ENCODE measurements at places on chromosomes 6 and 20.

GRCh38 chr20:21167261-21167660 is 41.4 kb downstream of the KIZ start:
- no peak for DNase-seq

DNA sequence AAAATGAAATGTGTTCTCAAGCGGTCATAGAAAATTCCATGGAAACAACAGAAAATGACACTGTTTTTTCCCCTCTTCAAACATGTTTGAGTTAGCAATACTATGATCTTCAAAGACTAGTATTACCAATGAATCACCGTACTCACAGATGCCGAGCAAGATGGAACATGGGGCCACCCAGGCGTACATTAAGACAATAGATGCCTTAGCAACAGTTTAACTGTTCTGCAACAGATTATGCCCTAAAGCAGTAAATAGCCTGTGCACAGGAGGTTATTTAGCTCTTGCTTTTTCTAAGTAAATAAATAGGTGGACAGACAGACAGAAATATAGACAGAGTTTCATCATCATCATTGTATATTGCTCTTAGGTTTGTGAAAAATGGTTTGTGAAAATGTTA is 284.0 kb upstream of the DEFB112 start:
- no peak for DNase-seq

DNA sequence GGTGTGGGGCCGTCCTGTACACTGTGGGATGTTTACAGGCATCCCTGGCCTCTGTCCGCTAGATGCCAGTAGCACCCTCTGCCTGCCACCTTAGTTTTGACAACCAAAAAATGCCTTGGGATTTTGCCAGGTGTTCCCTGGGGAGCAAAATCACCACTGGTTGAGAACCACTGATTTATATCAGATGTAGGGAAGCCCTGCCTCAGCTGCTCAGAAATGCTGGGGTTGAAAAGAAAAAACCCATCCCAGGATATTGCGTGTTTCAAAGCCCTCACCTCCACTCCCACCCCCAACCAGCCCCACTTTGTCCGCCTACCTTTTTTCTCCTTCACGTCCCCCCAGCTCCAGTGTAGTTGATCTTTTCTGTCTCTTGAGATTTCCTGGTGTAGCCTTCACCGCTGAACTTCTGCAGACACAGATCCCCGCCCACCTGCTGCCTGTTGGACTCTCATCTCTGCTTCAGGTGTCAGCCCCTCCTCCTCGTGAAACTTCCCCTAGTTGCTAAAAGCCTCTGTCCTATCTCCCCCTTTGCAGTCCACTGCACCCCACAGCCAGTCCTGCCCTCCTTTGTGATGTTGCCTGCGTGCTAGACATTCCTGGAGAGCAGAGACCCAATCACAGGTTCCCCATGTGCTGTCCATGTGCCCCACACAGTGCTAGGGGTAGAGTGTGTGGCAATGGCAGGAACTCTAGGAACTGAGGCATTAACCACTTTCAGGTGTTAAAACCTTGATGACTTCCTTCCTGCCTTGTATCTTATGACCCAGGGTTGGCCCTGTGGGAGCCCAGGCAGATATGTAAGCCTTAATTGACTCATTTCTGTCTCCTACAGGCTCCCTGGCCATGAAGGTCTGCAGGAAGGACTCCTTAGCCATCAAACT is 98.9 kb downstream of the TBC1D7 start:
- no peak for DNase-seq

- DNase-seq: no peak
These were observed 435.7 kb upstream of the FKBP1C start for GRCh38 chr6:62775427-62776022.

- DNase-seq: no peak
These were observed 6.4 kb upstream of the EXOC2 start for GRCh38 chr6:699319-699718.

GRCh38 chr6:124420116-124420840 is 542.0 kb upstream of the RNF217 start:
- DNase-seq: no peak

- DNase-seq: no peak
These were observed 124.8 kb downstream of the HIVEP1 start for GRCh38 chr6:12136905-12137304.

GRCh38 chr6:20349225-20349624 is 52.5 kb upstream of the E2F3 start:
- no peak for DNase-seq

GRCh38 chr6:123997223-123997622 is 193.6 kb downstream of the NKAIN2 start:
- DNase-seq: no peak

DNA sequence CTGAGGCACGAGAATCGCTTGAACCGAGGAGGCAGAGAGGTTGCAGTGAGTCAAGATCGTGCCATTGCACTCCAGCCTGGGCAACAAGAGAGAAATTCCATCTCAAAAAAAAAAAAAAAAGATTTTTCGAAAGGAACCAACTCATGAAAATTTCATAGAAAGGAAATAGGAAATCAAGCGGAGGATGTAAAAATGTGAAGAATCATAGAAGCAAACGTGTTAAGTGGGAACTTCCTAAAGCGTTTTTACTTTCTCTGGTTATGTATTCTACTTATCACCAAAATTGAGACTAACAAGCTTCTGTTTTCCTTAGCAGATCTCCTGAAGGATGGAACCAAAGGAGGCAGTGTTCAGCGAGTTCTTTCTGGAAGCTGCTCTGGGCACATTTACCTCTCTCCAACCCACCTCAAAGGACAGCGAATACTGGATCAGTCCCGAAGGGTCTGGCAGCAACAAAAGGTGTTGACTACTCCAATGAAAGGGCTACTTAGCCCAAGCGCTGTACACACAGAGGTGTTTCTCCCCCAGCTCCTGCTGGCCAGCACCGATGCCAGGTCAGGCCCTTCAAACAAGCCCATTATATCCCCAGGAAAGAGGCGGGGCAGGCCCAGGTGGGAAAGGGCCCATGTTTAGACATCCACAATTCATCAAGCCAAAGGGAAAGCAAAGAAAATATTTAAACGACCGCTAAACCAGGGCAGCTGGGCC is 327.5 kb upstream of the JARID2 start:
- DNase-seq: no peak
